Fibroblast of lung (primary cell): ENCODE measurements at places on chromosomes 2 and 18. TPM values are rescaled to one million over a fixed set of nuclear protein-coding genes. Genes with fewer than 3 reads are reported as not detected.

The ERBB4 gene
- under 0.01 and 0.17 TPM in 2 replicates for total RNA-seq

The ABCG5 gene
- not detected in 2 replicates for total RNA-seq

The CCDC148 gene
- total RNA-seq = 1.0 and 1.2 TPM in 2 replicates

The UGT1A8 gene
- not detected in 2 replicates for total RNA-seq

The CLEC4F gene
- total RNA-seq = not detected in 2 replicates

The KIF5C gene
- total RNA-seq = 0.17 and 0.51 TPM in 2 replicates
